NCI-H345 (cell line): ENCODE measurements at places on chromosomes 5 and 9.
A peak's percentile ranks its signal among the peaks of the same experiment; 100 is the strongest.

GRCh38 chr9:2824564-2824963 lies 19.3 kb downstream of the PUM3 start:
- no peak for DNase-seq

- DNase-seq = no peak
Observed at GRCh38 chr9:110338143-110338542, 480 bp upstream of the TXNDC8 start.

GRCh38 chr9:41229408-41230401 lies 40.6 kb upstream of the ZNG1F start:
- DNase-seq = no peak

DNA sequence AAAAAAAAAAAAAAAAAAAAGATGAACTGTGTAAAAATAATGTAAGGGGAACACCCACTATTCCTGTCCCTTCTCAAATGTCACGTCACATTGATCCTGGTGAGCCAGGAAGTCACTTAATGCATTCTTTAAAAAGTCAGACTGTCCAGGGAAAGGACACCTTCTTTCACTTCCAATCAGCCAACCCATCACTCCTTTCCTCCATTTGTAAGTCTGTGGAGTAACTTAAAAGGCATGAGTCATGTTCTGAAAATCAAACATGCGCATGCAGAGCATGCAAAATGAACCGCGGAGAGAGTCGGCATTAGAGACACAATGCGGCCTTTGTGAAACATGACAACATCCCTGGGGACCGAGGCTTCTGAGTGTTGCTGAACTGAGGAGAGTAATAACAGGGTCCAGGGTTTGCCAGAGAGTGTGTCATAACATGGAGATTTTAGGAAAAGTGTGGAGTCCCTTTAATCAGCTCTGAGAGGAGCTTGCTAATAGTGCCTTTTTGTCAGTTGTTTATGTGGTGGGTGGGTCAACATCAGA lies 77.6 kb upstream of the SEMA6A start:
- DNase-seq = peak; percentile 80

GRCh38 chr9:112485574-112485973 lies 1.1 kb upstream of the KIAA1958 start:
- DNase-seq = no peak

GRCh38 chr5:37871023-37871815 lies 31.4 kb upstream of the GDNF start:
- no peak for DNase-seq

DNA sequence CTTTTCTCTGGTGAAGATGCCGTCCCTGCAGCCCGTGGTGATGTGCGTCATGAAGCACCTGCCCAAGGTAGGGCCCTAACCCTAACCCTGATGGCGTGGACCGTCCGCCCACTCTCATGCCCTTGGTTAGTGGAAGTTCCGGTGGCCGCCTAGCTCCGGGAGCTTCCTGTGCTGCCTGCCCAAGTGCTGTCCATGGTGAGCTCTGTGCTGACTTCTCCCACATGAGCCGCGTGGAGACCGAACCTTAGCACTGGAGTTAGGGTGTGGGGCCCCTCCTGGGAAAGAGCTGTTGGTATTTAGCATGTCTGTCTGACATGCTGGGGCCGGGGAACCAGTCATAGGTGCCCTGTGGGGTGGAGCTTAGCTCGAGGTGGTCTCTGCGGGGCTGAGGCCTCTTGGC lies 1.2 kb downstream of the NELFB start:
- DNase-seq = no peak

DNA sequence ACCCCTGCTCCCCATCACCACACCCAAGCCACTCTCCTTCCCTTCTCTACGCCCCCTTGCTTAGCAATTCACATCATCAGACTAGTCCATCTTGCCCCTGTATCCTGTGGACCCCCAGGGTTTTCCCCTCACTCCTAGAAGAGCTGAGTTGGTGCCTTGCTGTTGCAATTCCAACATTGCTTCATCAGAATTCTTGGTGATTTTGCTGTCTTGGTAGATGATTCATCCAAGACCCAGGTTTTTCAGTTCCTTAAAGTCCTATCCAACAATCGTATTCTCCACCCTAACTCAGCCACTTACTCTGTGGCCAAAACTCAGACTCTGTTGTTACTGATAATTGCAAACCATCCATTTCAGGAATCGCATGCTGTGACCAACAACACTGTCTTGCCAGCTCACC lies 21.4 kb upstream of the CCNJL start:
- no peak for DNase-seq

DNA sequence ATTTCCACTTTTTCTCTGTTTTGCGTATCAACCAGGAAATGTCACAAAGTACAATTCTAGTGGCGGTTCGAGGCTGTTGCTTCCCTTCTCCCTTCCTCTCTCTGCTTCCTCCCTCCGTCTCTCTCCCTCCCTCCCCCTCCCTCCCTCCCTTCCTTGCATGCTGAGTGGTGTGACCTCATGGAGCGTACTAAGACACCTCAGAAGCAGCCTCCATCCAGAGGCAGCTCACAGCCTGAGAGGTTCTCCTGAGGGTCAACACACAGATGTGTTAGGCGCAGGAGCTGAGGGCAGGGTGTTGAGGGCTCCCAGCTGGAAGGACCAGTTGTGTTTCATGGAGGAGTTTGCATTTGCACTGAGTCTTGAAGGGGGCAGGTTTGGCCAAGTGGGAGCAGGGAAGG lies 57.7 kb downstream of the COL5A1 start:
- DNase-seq = no peak

DNA sequence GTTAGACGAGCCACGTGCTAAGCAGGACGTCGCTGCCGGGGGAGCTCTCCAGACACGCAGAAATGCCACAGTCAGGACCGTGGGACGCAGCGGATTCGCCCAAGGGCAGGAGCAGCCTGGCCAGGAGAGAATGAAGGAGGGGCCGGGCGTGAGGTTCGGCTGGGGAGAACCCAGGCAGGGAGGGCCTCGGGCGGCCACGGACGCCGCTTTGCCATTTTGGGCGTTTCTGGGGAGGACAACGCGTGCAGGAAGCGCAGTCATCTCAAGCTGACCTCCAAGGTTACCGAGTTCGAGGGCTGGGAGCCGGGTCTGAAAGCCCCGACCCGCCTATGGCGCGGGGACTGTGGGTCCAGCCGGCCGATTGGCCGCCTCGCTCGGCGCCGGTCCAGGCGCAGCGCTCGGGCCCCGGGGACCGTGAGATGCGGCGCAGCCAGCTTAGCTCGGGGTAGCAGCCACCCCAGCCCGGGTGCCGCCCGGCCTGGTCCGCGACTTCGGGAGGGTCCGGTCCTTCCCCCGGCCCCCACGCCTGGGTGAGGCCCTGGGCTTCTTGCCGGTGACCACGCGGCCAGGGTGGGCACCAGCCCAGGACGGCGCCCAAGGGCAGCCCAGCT lies 760 bp upstream of the MAN1B1 start:
- DNase-seq = no peak

- DNase-seq = no peak
Observed at GRCh38 chr5:108827131-108827530, 79.4 kb downstream of the FER start.

DNA sequence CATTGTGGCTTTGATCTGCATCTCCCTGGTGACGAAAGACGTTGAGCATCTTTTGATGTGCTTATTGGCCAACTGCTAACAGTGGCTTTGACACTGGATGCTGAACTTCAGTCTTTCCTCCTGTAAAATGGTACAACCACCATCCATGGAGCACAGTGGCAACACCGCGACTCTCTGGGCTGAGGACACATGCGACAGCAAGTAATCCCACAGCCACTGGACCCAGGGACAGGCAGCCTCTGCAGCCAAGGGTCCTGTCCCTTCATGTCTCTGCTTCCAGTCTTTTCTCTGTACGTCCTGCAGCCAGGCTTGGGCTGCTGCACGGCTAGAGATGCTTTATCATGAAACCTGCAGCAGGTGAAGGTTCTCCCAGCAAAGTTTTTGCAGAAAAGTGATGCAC lies 83.5 kb downstream of the DAP start:
- no peak for DNase-seq

GRCh38 chr9:92749071-92749933 lies 15.3 kb downstream of the BICD2 start:
- DNase-seq = no peak

DNA sequence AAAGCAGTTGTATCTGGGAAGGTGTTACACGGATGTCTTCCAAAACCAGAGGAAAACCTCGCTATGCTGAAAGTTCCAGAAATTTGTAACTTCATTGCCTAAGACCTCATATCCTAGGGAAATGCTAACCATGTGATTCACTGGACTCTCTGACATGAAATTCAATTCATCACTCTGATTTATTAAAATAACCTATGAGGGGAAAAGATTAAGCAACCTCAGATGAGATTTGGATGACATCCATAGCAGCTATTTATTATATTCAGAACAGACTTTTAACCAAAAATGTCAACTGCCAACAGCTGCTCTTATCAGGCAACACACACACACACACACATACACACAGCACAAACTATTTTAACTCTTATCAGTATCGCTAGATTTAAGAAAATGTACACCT lies 1006.4 kb upstream of the CTNND2 start:
- no peak for DNase-seq

DNA sequence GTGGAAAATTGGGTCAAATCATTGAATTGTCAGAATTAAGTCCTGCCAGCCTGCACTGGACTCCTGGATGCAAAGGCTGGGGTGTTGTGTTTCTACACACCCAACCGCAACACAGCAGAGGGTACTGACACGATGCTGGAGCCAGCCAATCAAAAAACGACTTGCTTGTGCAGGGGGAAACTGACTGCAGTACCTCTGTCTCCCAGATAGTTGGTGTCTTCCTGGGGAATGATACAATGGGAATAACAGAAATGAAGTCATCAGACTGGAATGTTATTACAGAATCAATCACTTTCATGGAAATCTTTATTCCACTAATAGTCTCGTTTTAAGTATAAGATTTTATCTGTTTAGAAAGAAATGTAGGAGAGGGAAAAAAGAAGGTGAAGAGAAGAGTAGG lies 330.3 kb downstream of the MLLT3 start:
- DNase-seq = no peak

- no peak for DNase-seq
Observed at GRCh38 chr5:39541920-39542319, 117.1 kb upstream of the DAB2 start.

- no peak for DNase-seq
Observed at GRCh38 chr5:655406-655805, 37.7 kb downstream of the TPPP start.

DNA sequence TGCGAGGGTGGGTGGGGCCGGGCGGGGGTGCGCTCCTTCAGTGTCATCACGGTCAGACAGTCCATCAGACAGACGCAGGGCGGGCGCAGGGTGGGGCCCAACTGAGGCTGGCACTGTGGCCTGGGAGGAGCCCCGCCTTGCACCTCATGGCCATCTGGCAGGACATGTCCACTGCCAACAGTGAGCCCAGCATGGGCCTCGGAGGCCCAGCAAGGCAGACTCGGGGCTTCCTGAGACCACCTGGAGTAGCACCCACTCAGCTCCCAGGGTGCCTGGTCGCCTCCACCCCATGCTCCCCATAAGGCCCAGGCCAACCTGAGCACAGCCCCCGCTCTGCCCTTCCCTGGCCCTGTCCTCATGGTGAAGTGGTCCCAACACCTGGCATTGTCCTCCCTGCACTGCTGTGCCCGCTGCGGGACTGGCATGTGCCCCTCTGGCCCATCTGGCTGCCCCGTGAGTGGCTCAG lies 8.5 kb upstream of the GPSM1 start:
- DNase-seq = no peak

GRCh38 chr5:168992016-168992415 lies 308.9 kb downstream of the SLIT3 start:
- DNase-seq = no peak

- no peak for DNase-seq
Observed at GRCh38 chr9:124813501-124814163, 36.7 kb downstream of the OLFML2A start.
